ENCODE measurements at places on chromosomes 6 and 20.

- DNase-seq, result peak; percentile 21
Measured at GRCh38 chr20:1946762-1947534, 46.9 kb downstream of the PDYN start.

DNA sequence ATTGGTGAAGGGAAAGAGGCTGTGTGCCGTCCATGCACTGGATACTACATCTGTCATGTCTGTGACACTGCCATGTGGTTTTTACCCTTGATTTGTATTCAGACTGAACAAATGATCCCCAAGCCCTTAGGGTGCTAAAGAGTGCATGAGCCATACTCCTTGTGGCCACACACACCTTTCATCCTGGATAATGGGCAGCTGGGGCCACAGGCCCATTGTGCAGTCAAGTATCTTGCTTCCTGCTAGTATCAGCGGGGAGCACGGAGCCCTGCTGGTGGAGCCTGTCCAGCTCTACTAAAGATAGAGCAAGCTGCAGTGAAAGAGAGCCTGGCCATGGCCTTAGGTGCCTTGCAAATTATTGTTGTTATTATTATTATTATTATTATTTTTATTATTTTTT, 75.1 kb downstream of the SLX4IP start:
- DNase-seq, result no peak

GRCh38 chr20:50077818-50078601, 34.9 kb downstream of the UBE2V1 start:
- DNase-seq, result no peak

DNA sequence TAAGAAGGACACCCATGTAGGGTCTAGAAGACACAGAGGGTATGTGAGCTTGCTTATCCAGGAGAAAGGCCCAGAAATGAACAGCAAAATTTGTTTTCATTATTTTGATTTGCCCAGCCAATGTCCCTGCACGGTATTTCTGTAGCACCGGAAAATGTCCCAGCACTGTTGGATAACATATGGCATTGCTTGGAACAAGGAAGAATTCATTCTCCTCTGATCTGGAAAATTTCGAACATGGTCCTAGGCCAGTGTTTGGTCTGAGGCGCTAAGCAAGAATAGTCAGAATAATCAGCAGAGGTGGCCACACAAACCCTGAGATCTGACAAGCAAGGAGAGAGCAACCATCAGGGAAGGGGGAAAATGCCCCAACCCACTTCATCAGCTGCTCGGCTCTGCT, 26.6 kb downstream of the ROS1 start:
- DNase-seq, result no peak

DNA sequence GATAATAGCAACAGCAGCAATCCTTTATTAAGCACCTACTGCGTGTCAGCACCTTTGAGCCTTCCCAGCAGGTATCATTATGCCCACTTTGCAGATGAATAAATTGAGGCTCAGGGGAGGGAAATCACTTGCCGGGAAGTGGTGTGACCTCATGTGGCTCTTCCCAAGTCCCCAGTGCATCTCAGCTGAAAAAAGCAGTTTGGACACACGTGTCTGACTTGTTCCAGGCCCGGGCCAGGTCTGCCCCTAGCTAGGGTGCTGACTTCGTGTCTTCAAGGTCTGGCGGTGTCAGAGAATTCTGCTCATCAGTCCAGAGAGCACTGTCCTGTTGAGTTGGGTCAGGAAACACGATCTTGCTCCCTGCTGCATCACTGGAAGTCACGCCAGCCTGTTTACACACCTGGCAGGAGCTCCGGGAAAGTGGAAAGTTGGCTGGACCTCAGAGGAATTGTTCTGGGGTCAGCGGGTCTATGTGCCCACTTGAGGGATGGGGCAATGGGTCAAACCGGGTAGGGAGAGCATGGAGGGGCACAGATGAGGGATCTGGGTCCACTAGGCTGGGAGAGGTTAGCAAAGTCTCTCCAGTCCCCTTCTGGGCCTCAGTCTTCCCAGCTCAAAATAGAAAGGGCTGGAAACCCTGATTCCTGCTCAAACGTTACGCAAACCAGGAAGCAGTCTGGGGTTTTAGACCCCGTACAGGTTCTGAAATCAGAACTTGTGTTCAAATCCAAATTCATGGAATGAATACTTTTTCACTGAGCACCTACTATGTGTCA, 10.5 kb downstream of the SLC13A3 start:
- DNase-seq, result no peak

GRCh38 chr6:90458353-90459224, 128.3 kb downstream of the MAP3K7 start:
- peak; percentile 70 for DNase-seq

- DNase-seq, result no peak
Measured at GRCh38 chr20:53658973-53659372, 65.3 kb upstream of the ZNF217 start.

DNA sequence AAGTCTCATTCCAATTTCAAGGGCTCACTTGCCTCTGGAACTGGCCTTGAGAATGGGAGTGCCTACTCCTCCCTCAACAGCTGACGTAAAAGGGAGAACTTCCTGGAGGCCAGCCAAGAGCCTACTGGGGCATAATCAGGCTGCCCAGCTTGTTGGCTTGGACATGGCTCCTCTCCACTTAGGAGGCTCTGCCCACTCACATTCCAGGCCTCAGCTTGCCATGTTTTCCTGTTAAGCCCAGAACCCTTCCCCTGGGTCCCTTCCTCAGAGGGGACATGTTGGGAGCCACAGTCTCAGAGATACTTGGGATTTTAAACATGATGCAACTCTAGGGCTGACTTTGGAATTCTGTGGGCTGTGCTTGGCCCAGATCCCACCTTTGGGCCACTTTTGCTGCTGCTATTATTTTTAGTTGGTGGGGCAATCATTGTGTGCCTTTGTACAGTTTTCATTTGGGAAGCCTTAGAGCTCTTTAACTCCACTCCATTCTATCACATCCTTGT, 31.5 kb upstream of the ADTRP start:
- no peak for DNase-seq

GRCh38 chr6:140320081-140321080, 945.9 kb upstream of the CITED2 start:
- no peak for DNase-seq

- DNase-seq, result no peak
Measured at GRCh38 chr6:71038711-71039344, 82.0 kb upstream of the B3GAT2 start.

DNA sequence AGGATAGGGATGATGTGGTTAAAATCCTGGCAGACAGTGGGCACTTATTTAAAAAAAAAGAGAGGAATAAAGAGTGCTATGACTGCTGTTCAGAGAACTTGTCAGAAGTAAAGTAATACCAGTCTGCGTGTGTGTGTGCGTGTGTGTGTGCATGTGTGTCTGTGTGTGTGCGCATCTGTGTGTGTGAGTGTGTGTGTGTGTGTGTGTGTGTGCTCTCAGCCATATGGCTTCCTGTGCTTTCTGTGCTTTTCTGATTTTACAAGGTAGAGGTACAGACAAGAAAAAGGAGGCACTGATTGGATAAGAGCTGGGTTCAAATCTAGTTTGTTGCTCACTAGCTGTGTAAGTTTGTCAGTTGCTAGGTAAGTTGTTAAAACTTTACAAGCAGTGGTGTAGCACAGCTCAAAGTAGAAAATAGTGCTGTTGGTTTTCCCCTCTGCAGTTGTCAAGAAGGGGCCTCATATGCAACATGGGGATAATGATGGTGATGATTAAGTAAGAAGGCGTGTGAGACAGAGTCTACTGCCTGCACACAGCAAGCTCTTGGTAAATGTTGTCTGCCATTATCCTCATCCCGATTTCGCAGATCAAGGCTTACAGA, 155.3 kb upstream of the ZNF217 start:
- DNase-seq, result peak; percentile 28

GRCh38 chr20:48406498-48406897, 421.3 kb downstream of the PREX1 start:
- DNase-seq, result no peak

- DNase-seq, result no peak
Measured at GRCh38 chr6:140766999-140767398, 1365.7 kb upstream of the GJE1 start.

DNA sequence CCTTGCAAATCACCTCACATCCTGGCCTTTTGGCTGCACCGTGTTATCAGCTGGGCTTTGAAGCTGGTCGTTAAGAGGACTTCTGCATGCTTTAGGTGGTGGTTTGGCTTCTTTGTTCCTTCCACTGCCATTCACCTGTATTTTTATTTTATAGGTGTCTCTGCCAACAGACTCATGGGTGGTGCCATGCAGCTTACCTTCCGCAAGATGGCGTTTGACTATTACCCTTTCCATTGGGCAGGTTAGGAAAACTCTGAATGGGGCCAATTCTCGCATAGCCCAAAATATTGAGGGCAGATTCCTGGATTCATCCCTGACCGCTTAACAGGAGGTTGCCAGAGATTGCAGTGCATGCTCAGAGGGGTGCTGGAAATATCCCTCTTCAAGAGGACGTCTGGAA, 32.4 kb downstream of the TAF11 start:
- no peak for DNase-seq

GRCh38 chr6:169023161-169023874, 230.3 kb downstream of the THBS2 start:
- no peak for DNase-seq

Measured in CD4-positive, alpha-beta T cell treated with Interferon alpha-2 for 1 hour (primary cell).